Myocyte (in vitro differentiated cells): ENCODE measurements at places on chromosomes 5 and 9. TPM values are rescaled to one million over a fixed set of nuclear protein-coding genes. Genes with fewer than 3 reads are reported as not detected.
A peak's percentile ranks its signal among the peaks of the same experiment; 100 is the strongest.

The PIGO gene
- 17.3 and 17.6 TPM in 2 replicates for total RNA-seq

The BTNL3 gene
- 0.21 TPM in 1 of 2 replicates, not detected in the other for total RNA-seq

The MARCOL gene
- not detected in 2 replicates for total RNA-seq

The ECM2 gene
- 11.2 and 11.8 TPM in 2 replicates for total RNA-seq

The RIOK2 gene
- total RNA-seq: 19.3 and 30.1 TPM in 2 replicates

The RNF14 gene
- total RNA-seq: 100 and 127 TPM in 2 replicates

The JAKMIP2 gene
- not detected in 2 replicates for total RNA-seq

The GRAMD2B gene
- 94.9 and 148 TPM in 2 replicates for total RNA-seq

The GCNT4 gene
- total RNA-seq: 0.35 and 0.47 TPM in 2 replicates

The PCDHGB4 gene
- total RNA-seq: 1.1 and 2.2 TPM in 2 replicates

The OR1K1 gene
- not detected in 2 replicates for total RNA-seq

The TICAM2 gene
- 1.2 and 4.0 TPM in 2 replicates for total RNA-seq

- no peak for DNase-seq
These were observed 88.0 kb downstream of the FNBP1 start for GRCh38 chr9:129954868-129955550.

DNA sequence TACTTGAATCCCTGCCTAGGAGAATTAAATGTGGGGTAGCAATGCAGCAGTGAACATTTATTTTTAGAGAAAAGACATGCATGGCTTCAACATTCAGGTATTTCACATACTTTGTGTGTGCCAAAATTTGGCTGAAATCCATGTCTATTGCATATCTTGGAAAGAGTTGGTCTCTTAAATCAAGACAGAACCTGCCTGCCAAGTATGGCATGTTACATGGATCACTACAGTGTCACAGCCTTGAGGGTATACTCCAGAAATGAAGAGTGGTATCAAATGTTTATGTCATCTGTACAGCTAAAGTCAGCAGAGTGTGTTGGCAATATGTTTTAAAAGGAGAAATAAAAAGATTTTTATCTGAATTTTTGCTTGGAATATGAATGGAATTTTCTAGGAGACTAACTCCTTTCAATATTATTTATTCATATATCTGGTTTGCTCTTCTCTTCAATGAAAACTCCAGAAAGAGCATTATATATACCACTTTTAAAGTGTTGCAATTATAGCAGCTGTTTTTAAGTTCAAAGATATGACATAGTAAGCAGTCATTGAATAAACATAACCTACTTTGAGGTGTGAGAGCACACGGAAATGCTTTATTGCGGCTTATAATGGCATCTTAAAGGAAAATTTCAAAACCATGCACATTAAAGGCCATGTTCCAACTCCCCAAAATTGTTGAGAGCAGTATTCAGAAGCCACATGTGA, 95.4 kb upstream of the MINAR2 start:
- DNase-seq: no peak

- DNase-seq: no peak
These were observed 16.8 kb upstream of the CCDC192 start for GRCh38 chr5:127686424-127686823.

GRCh38 chr5:17991775-17992174, 357.5 kb downstream of the TAF11L14 start:
- no peak for DNase-seq

DNA sequence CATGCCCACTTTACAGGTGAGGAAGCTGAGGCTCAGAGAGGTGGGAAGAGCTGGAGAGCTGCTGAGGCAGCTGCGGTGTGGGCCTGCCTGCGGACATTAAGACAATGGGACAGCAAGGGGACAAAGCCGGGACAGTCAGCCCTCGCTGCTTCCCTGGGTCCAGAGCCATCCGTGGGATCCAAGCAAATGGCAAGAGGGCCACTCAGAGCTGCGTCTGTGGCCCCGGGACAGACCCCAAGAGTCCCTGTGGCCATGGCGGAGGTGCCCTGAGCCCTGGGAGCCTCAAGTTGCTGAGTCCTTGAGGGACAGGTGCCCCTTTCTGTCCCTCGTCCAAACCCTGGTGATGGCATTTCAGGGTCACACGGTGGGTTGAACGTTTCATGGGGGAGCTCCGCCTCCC, 191.9 kb downstream of the OLFM1 start:
- no peak for DNase-seq

- no peak for DNase-seq
These were observed 29.4 kb upstream of the ADAMTS2 start for GRCh38 chr5:179374506-179375235.

DNA sequence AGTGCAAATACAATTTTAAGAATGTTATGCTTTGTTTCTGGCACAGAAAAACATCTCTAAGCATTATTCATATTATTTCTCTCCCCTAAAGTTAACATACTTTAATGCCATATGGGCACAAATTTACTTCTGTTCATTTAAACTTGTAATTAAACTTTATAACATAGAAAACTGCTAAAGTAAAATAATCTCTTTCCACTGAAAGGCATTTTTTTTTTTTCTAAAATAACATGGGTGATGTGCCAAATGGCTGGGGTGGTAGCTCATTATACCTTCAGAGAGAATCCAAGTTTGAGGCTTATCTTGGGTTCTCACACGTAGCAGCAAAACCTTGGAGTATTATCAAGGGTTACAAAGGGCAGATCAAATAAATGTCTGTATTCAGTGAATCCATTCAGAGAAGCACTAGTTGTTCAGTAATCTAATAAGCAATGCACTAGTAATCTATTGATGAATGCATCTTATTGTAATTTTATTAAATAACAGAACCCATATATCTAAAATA, 257.6 kb upstream of the POU5F2 start:
- no peak for DNase-seq

DNA sequence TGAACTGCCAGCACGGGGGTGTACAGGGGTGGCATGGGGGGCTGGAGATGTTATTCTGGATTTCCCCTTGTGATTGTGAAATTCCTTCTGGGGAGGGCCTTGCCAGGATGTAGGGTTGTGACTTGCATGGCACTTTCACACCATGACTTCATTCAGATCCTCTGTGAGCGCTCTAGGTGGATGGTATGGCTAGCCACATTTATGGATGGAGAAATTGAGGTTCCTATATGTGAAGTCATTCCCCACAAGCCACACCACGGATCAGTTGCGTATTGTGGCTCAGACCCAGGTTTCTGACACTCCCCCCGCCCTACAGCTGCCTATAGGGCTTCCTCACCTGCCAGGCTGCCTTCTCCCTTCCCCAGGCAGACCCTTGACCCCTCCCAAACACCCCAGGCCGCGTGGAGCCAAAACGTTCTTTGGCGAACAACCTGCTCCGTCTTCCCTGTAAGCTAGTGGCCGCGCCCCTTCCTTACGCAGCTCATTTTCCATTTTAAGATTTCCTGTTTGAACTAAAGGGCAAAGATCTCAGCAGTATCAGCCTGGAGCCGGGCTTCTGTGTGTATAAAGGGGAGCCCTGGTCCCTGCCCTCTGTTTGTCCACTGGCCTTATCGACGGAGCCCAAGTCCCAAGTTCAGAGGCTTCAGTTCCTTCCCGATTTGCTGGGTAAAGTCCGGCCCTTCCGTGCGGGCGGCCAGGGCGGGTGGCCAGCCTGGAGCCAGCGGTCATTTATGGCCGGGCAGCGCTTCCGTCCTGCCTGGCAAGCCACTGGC, 97.8 kb upstream of the KLF4 start:
- DNase-seq: no peak

DNA sequence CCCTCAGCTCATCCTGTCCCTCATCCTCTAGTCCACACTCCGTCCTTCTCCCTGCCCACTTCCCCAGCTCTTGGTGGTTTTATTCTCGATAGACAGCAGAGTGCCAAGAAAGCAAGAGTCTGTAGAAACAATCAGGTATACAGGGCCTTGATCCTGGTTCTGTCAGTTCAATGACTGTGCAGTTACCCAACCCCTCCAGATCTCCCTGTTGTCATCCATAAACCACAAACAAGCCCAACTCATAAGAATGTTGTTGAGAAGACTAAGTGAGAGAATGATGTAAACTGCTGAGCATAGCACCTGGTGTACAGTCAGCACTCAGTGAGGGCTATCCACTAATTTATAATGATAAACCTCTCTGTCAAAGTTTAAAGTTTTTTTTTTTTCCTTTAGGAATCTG, 31.3 kb downstream of the ISL1 start:
- DNase-seq: no peak

- DNase-seq: peak; percentile 28
These were observed 164.7 kb upstream of the TARS1 start for GRCh38 chr5:33275921-33276627.

DNA sequence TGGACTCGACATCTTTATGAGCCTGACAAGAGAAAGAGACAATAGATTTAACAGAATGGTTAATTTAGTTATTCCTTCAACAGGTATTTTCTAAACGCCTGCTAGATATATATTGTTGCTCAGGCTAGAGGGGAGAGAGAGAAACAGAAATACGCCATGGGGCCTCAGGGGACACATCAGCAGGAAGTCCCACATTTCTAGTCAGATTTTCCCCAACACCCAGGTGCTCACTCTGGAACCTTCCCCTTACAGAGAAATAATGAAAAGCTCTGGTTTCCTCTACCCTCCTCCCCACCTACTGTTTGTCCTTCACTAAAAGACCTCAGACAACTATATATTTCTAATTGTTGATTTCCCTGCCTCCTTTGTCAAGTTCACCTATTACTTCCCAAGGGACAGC, 130.3 kb upstream of the TBC1D2 start:
- DNase-seq: no peak

DNA sequence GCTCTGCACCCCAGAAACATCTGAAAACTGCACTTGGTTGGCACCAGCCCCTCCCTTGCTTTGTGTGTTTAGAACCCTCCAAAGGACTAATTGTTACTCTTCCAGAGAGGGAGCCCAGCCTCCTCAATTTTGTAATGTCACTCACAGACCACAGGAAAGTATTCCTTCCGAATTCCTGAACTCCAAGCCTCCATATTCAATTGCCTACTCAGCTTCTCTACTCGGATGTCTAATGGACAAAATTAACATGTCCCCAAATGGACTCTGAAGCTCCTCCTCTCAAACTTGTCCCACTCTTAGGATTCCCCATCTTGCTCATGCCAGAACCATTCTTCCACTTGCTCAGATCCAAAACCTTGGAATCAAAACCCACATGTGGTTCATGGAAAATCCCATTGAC, 3.9 kb upstream of the TMEM171 start:
- peak; percentile 77 for DNase-seq

- DNase-seq: no peak
These were observed 103.0 kb downstream of the SPATA31D1 start for GRCh38 chr9:82091610-82092009.

DNA sequence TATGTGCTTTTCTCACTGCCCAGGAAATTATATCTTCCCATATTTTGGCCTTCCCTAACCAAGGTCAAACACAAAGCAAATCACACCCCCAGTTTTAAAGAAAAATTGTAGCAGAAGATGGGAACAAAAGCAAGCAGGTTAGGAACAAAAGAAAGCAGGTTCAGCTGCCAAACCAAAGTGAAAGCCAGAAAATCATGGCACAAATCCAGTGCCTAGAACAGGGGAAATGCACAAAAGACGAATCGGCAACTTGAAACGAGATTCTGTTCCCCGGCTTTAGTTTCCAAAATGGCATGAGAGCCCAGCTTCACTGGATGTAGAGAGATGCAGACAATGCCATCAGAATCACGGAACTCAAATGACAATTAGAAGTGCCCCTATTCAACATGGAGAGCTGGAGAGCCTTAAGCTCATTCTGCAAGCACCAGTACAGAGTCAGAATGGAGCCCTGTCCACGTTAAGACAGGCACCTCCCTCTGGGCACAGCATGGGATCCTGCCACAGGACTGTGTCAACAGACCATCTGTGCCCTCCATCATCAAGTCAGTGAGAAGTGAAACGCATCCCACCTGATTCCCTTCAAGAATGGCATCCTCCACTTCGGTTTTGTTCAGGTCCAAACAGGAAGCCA, 13.8 kb downstream of the DNAH5 start:
- DNase-seq: no peak

DNA sequence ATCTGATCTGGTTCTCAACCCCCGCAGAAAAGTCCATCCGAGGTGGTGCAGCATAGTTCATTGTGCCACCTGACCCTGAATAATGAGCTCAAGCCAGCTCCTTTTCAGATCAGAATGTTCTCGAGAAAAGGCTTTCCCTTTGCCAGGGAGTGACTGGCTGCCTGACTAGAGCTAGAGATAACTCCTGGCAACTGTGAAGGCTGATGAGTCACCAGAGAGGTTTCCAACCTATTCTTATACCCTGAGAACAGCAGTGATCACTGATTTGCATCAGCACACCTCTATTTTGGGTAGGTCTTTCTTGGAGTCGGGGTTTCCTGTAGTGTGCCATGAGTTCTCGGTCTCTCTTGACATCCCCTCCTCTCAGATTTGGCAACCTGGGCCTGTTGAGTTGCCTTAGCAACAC, 127.9 kb downstream of the PIK3R1 start:
- DNase-seq: peak; percentile 78

GRCh38 chr5:69271376-69271775, 36.7 kb downstream of the CDK7 start:
- DNase-seq: peak; percentile 40

DNA sequence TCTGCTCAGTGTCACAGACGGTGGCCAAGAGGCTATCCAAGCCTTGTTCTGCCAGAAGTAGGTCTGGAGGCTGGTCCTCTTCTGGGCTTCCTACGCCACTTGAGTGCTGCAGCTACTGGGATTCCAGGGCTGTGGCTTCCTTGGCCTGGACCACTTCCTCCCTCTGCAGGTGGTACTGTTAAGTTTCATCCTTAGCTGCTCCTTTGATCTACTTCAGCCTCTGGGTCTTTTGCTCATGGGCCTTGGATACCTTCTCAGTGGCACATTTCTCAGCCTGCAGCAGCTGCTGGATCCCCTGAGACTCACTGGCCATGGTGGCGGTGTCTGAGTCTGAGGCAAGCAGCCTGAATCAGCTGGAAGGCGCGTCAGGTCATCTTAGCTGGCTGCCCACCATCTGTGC, 10.3 kb downstream of the CNOT8 start:
- DNase-seq: peak; percentile 71

DNA sequence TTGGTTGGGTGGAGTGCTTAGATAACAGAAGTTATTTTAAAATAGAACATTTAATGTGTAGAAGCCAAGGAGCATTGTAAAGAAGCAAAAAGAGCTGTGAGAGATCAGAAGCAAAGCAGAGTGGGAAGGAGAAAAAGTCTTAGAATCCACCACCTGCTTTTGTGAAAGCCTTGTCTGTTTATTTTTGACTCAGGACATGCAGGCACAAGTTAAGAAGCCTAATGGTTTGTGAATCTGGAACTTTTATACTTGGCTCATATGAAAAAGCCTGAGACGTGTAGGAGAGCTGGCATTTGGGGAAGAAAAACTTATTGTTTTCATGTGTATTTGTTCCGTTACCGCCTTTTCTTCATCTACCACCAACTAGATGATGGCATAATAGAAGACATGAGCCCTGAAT, 38.5 kb upstream of the ITGA2 start:
- no peak for DNase-seq

- no peak for DNase-seq
These were observed 650 bp downstream of the ELP1 start for GRCh38 chr9:108933231-108933717.

DNA sequence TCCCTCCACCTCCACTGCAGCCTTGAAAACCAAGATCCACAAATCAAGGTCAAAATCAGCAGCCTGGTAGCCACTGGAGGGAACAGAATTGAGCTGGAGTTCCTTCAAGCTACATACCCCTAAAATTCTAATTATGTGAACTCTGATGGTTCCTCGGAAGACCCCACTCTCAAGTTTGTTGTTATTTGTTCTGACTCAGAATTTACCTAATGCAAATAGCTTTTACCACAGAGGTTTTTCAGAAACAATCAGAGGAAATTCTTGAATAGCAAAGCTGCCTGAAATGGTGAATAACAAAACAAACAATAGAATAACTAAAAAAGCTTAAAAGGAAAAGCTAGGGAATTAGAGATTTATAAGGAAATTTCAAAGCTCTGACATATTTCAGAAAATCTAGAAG, 220.0 kb downstream of the CDH18 start:
- DNase-seq: no peak

GRCh38 chr9:36632892-36633291, 60.2 kb downstream of the MELK start:
- DNase-seq: peak; percentile 47

GRCh38 chr9:131554087-131554842, 8.9 kb downstream of the PRRT1B start:
- DNase-seq: no peak
